ENCODE measurements at places on chromosomes 3 and 15.

GRCh38 chr15:26087881-26088280, 224.8 kb upstream of the ATP10A start:
- DNase-seq: no peak

DNA sequence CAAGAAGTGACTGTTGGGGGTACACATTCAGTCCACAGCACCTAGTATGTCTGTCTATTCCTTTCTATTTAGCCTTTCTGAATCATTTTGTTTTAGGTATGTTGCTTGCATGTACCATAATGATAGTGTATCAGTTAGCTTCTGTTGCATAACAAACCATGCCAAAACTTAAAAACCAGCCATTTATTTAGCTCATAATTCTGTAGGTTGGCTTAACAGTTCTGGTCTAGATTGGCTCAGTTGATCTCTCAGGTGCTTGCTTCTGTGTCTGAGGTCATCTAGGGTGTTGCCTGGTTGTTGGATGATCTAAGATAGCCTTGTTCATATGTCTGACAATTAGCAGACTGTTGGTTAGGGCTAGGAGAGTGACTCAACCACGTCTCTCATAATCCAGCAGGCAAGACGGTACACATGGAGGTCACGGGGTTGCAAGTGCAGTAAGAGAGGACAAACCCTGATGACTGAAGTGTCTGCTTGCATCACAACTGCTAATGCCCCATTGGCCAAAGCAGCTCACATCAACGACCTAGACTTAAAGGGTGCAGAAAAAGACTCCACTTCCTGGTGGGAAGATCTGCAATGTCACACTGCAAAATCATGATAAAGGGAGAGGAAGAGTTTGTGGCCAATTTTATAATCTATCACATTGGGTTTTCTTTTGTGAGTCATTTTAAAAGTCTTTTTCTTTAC, 6.8 kb upstream of the PDCD6IP start:
- no peak for DNase-seq

DNA sequence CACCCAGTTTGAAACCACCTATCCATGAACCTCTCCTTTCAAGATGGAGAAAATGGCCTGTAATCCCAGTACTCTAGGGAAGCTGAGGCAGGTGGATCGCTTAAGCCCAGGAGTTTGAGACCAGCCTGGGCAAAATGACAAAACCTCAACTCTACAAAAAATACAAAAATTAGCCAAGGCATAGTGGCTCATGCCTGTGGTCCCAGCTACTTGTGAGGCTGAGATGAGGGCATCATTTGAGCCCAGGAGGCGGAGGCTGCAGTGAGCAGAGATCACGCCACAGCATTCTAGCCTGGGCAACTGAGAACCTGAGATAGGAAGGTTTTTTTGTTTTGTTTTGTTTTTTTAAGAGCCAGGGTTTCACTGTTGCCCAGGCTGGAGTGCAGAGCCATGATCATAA, 5.4 kb downstream of the TKT start:
- no peak for DNase-seq

DNA sequence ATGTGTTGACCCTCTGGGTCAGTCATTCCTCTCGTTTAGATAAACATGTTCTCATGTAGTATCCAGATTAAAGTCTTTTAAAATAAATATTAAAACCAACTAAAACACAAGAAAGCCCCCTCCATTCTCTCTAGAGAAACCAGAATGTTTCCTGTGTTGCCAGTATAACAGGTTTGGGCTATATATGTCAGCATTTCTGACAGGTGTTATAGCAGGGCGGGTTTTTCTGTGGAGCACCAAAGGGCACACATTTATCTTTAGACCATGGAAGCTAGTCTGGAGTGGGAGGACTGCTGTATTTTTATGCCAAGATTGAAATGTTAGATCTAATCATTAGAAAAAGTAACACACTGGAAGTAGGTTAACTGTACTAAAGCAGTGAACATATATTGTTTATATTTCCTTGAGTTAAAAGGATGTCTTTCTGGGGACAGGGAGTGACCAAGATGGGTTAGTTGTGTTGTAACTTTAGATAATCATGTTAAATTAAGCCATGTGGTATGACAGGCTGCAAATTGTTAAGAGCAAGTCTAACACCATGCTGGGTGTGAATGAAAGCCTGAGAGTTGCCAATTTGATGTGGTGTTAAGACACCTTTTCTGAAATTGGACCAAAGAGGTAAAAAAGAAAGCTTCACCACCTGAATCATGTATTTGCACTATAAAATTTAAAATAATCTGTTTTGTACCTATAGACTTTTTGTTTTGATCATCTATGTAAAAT, 15.6 kb downstream of the KCTD6 start:
- DNase-seq: no peak

DNA sequence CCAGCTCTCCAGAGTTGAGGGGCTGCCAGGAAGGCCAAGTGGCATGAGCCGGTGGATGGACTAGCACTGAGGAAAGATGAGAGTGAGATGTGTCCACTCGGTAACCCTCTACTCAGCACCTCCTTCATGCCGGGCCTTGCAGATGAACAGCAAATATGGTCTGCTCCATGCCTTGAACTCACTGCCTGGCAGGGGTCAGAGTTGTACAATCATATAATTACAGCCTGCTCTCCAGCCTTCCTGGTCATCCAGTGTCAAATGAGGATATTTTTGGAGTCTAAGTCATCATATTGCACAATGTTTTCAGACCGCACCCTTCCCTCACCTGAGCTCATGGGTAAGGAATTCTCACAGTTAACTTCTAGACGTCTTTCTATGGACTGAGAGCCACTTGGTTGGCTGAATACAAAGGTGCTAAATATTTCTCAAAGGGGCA, 4.9 kb downstream of the MGLL start:
- no peak for DNase-seq

DNA sequence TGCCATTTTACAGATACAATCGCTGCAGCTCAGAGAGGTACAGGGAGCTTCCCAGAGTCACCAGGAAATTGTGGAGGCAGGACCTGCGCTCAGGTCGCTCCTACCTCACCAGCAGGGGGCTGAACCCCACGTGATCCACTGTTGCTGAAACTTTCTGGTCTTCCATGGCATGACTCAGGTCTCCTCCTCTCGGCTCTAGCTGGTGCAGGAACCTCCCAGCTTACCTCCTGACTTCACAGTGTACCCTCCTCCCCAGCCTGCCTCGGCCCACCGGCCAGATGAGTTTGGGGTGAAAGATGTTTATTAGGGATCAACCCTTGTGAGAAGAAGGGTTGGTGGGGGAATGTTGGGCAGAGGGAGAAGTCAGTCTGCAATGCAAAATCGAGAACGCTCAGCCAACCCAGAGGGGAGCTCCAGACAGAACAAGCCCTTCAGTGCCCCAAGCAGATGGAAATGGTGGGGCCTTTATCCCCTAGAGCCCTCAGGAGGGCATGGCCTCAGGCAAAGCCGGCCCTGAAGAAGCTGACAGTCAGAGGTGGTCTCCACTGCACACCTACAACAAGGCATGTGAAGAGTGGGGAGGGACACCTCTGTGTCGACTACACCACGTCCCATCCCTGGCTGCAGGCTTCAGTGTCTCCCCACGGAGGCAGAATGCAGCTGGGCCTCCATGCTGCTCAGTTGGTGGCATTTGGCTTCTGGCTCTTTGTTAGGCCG, 118.6 kb upstream of the PRR20G start:
- no peak for DNase-seq

DNA sequence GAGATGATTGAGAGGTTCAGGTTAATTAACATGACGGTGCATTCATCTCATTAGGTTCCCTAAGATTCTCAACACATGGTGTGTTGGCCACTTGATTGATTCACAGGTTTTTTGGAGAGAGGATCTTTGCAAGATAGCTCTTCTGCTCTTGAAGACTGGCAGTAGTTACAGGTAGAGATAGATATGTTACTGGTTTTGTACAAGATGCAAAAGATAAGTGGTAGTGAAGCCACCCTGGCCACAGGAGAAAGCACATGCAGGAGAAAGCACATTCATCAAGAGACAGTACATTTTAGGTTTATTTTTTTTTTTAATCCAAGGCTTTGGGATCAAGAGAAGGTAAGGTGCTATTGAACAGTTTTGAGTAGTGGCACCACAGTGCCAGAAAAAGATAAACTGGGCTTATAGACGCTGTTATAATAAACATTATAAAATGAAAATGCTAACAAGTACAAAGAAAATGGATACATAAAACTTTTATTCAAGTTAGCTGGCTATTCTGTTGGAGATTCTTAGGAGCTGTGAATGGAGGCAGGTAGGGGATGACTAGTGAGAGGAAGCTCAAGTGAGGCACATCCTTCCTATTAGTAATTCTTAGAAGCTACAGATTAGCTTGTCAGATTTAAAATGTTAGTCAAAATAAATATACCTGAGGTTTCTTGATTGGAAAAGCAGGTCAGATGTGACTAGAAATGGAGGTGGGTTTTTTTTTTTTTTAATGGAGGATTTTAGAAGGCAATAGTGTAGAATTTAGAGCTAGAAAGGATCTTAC, 10.8 kb downstream of the SELENOT start:
- no peak for DNase-seq

GRCh38 chr3:102733791-102734563, 299.2 kb downstream of the ZPLD1 start:
- DNase-seq: no peak

GRCh38 chr3:53846134-53846850, at the start of the genes CHDH and IL17RB:
Gene CHDH (minus strand): TSS chr3:53846419. CDS start chr3:53824008, 22,411 bp downstream.
Gene IL17RB (plus strand): TSS chr3:53846568. CDS start chr3:53846589, 21 bp downstream.
- DNase-seq: no peak

- no peak for DNase-seq
These were observed 27.1 kb downstream of the EIF2AK4 start for GRCh38 chr15:39961051-39961450.

DNA sequence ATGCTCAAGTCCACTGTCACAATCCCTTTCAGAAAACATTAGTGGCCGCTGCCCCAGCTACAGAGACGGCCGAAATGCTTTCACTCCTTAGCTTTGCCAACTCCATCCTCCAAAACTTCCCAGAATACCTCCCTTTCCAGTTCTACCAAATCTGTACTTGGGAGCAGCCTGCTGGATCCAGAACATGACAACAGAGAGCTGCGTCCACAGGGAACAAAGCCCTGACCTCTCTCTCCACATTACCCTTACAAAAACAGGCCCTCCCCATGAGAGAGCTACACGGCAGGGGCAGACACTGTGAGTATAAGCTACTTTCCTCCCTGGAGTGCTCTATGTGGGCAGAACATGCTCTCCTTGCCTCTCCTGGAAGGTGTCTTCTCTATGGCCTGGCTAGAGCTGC, 6.3 kb downstream of the RBM15B start:
- no peak for DNase-seq

DNA sequence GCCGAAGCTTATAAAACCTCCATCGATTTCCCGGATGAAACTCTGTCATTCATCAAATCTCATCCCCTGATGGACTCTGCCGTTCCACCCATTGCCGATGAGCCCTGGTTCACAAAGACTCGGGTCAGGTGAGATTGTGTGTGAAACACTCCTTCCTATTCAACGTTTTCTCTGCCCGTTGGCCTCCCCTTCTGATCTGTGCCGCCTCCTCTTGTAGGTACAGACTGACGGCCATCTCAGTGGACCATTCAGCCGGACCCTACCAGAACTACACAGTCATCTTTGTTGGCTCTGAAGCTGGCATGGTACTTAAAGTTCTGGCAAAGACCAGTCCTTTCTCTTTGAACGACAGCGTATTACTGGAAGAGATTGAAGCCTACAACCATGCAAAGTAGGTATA, 47.4 kb downstream of the SEMA6D start:
- DNase-seq: no peak

- peak; percentile 34 for DNase-seq
These were observed at the start of gene DLL4 for GRCh38 chr15:40928821-40929659. Gene DLL4 (plus strand): TSS chr15:40929340. CDS start chr15:40929669, 329 bp downstream.

GRCh38 chr15:59434481-59434880, 3.5 kb upstream of the FAM81A start:
- no peak for DNase-seq

DNA sequence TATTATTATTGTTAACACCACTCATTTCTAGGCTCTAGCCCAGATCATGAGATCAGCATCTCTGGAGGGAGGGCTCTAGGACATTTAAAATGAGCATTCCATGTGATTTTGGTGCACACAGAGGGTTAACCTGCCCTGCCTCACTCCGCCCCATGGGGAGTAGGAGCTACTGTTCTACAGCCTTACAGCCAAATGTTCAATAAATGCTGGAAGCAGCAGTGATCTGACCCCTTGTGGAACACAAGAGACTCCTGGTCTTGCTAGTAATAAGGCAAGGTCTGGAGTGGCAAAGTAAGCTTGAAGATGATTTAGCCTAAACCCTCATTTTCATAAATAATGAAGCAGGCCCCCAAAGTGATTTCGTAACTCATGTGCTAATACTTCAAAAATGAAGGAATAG, 166.4 kb upstream of the EOMES start:
- DNase-seq: no peak

- DNase-seq: no peak
These were observed 31.6 kb upstream of the GABRG3 start for GRCh38 chr15:26939398-26939797.

- DNase-seq: no peak
These were observed 216.7 kb downstream of the PTPRG start for GRCh38 chr3:61778095-61778494.

DNA sequence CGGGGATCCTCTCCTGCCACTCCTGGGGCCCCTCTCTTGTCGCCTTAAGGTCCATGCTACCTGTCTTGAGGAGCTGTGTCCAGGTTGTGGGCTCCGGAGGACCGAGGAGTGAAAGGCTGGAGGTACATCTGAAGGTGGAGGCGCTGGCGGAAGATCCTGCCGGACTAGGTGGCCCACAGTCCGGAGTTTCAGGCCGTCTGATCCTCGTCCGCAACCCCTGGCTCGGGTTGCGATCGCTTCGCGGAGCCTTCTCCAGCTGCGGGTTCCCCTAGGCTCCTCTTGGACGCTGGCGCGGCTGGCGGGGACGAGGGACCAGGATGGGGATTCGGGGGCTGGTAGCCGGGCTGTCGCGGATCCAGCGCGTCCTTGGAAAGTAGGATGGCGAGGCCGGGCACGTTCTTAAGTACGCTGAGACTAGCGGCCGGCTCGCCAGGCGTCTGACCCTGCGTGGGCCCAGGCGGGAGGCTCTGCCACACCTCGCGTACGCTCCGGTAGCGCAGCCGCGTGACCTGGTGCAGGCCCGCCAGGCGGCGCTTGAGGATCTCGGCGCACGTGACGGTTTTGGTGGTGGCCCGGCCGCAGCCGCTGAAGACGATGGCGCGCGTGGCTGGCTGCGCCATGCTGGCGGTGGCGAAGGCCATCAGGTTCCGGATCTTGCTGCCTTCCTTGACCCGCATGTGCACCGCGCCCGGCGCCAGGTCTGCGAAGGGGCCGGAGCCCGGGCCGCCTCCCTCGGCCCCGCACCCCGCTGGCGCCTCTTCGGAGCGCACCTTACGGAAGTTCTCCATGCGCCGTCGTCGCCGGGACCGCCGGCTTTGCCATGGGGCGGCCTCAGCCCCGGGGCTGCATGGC, 550 bp downstream of the RPP25 start:
- peak; percentile 26 for DNase-seq

- DNase-seq: no peak
These were observed 53.7 kb upstream of the TLE3 start for GRCh38 chr15:70151462-70151861.

- no peak for DNase-seq
These were observed 231.5 kb downstream of the WDR72 start for GRCh38 chr15:53527996-53528395.

Data from DMS79 (cell line).